Naive thymus-derived CD8-positive, alpha-beta T cell (primary cell): ENCODE measurements at places on chromosomes 1 and 21. TPM values are rescaled to one million over a fixed set of nuclear protein-coding genes. Genes with fewer than 3 reads are reported as not detected.

- H3K4me3 ChIP-seq: no peak overlapping the region
- H3K4me1 ChIP-seq: no peaks in the 10 kb centered on the region
- DNase-seq: no peak
- no peak overlapping the region for H3K27ac ChIP-seq
- H3K36me3 ChIP-seq: no peaks in the 10 kb centered on the region
Measured at GRCh38 chr1:21237446-21238088, 52.7 kb downstream of the ECE1 start.

The DNAJC28 gene
- 1.6 TPM for total RNA-seq

- H3K27me3 ChIP-seq: peaks cover 4% of the 10 kb centered on the region
- H3K27ac ChIP-seq: no peak overlapping the region
- no peaks in the 10 kb centered on the region for H3K36me3 ChIP-seq
- H3K4me1 ChIP-seq: no peaks in the 10 kb centered on the region
Measured at GRCh38 chr1:55468142-55468795, 253.1 kb upstream of the USP24 start.

The S100B gene
- total RNA-seq: 73.4 TPM

The CD101 gene
- total RNA-seq: not detected

DNA sequence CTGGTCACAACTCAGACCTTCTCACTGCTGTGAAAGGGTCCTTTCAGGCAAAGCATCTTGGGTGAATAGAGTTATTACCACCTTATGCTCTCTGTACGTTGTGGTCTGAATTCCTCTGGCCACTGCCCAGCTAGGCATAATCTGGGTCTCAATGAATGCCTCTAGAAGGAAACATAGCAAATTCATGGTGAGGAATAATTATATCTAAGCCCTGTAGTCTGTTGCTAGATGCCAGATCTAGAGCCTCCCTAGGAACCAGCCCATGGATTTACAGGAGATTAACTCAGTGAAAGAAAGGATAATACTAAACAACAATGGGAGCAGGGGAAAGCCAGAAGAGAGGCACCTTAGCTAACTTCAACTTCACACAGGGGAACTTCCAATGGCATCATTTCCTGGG lies 2.4 kb upstream of the COL11A1 start:
- peaks cover 16% of the 10 kb centered on the region for H3K4me1 ChIP-seq
- no peak for DNase-seq
- peaks cover 3% of the 10 kb centered on the region for H3K36me3 ChIP-seq
- H3K27ac ChIP-seq: no peak overlapping the region
- H3K27me3 ChIP-seq: peaks cover 16% of the 10 kb centered on the region
- no peak overlapping the region for H3K4me3 ChIP-seq

GRCh38 chr1:101820071-101820470 lies 176.7 kb downstream of the OLFM3 start:
- no peaks in the 10 kb centered on the region for H3K36me3 ChIP-seq
- no peak overlapping the region for H3K4me3 ChIP-seq
- peaks cover 4% of the 10 kb centered on the region for H3K27me3 ChIP-seq
- H3K4me1 ChIP-seq: no peaks in the 10 kb centered on the region
- no peak for DNase-seq

DNA sequence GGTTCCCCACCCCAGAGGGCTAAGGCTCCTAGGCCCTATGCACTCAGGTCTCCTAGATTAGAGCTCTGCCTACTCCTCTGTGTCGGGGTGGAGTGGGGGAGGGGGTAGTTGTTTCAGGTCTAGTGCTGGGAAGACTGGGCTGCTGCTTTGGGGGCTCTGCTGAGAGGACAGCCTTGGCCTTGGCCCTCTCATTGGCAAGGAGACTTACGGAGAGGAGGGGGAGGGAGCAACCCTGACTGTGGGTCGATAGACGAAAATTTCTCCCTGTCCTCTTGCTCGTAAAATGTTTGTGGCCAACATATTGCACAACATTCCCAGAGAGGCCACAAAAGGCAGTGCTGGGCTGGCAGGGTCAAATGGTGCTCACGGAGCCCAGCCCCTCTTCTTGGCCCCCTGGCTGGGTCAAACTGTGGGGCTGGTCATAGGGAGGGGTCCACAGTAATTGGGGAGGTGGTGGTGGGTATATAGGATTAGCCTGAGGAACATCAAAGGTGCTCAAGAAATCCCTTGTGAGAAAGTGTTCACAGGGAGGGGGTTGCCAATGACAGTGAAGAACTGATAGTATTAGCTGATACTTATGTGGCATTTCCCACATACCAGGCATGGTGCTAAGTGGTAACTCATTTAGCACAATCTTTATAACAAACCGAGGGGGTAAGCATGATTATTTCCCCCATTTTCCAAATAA lies 8.5 kb upstream of the DMBX1 start:
- H3K4me1 ChIP-seq: no peaks in the 10 kb centered on the region
- DNase-seq: no peak
- H3K4me3 ChIP-seq: no peak overlapping the region
- no peaks in the 10 kb centered on the region for H3K36me3 ChIP-seq
- peaks cover 28% of the 10 kb centered on the region for H3K27me3 ChIP-seq

DNA sequence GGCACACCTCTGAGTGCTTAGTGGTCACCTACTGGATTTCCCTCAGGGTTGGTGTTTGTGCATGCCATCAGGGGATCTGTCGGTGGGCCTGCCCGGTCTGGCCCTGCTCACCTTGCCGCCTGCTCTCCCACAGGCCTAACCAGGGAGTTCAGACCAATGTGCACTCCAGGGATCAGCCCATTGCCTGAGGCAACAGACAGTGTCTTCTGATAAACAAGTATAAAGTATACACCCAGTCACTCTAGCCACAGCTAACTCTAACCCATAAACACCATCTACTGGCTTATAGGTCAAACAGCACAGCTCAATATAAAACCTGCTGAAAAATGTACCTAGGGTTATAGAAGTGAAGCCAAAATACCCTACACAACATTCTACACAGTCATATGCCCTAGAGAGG lies 1300.0 kb downstream of the PLA2G4A start:
- no peaks in the 10 kb centered on the region for H3K4me1 ChIP-seq
- no peaks in the 10 kb centered on the region for H3K27me3 ChIP-seq
- no peaks in the 10 kb centered on the region for H3K36me3 ChIP-seq

- no peak overlapping the region for H3K4me3 ChIP-seq
- no peak for DNase-seq
- no peak overlapping the region for H3K27ac ChIP-seq
- H3K27me3 ChIP-seq: peaks cover 20% of the 10 kb centered on the region
Measured at GRCh38 chr1:220454155-220454777, 73.7 kb upstream of the MARK1 start.

- H3K4me1 ChIP-seq: peaks cover 5% of the 10 kb centered on the region
- H3K27me3 ChIP-seq: no peaks in the 10 kb centered on the region
- H3K36me3 ChIP-seq: peaks cover 23% of the 10 kb centered on the region
- no peak for DNase-seq
- no peak overlapping the region for H3K4me3 ChIP-seq
Measured at GRCh38 chr1:180948641-180949615, 36.2 kb downstream of the KIAA1614 start.

DNA sequence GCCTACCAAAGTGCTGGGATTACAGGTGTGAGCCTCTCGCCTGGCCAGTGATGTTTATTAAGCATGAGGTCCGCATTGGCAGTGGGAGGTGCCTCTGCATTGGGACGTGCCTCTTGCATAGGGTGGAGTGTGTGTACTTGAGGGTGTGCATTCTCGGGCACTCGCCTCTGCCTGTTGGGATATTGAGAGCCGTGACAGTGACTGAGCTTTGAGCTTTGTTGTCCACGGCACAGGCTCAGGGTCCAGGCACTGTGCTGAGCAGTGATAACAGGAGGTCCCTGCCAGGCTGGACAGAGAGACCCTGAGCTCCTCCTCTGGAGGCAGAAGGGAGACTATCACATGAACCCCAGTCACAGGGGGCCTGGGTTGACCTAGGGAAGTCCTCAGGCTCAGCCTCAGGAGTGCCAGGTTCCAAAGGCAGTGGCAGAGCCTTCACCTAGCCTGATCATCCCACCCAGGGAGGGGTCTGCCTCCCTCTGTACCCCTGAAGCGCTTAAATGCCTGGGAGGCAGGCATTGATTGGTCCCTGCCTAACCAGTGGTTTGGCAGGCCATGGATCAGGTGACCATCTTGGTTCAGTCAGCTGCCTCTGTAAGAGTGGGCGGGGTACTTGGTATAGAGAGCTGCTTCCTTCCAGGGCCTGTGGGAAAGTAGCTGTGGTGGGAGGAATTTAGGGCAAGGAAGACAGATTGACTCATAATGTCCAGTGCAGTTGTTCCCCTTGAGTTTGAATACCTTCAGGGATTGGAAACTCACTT lies 213.8 kb upstream of the TMEM51 start:
- no peaks in the 10 kb centered on the region for H3K36me3 ChIP-seq
- no peaks in the 10 kb centered on the region for H3K4me1 ChIP-seq
- H3K4me3 ChIP-seq: no peak overlapping the region
- no peak overlapping the region for H3K27ac ChIP-seq
- H3K27me3 ChIP-seq: peaks cover 7% of the 10 kb centered on the region

- no peaks in the 10 kb centered on the region for H3K27me3 ChIP-seq
- peaks cover 6% of the 10 kb centered on the region for H3K4me1 ChIP-seq
- no peaks in the 10 kb centered on the region for H3K36me3 ChIP-seq
- no peak for DNase-seq
Measured at GRCh38 chr1:207649865-207650580, 5.1 kb downstream of the CR1L start.

GRCh38 chr1:39034114-39034654 lies 8.0 kb downstream of the NDUFS5 start:
- no peaks in the 10 kb centered on the region for H3K27me3 ChIP-seq
- peak overlapping the region; percentile 88 for H3K4me3 ChIP-seq
- H3K36me3 ChIP-seq: peaks cover 19% of the 10 kb centered on the region
- DNase-seq: no peak
- H3K27ac ChIP-seq: peak overlapping the region; percentile 97

DNA sequence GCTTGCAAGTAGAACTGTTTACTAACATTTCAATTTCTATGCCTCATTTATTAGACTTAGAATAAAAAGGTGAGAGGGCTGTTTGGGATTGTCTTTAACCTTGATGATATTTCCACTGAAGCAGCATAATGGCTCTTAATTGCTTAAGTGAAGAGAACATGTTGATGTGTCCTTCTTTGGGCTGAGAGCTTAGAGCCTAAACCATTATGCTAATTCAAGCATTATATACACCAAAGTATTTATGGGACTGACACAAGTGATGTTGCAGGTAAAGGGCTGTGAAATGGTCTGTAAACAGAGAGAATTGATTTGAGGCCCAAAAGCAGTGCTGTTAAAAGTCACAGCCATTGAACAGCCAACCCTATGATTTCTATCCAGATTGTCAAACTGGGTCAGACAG lies 113.9 kb downstream of the ATG4C start:
- H3K36me3 ChIP-seq: no peaks in the 10 kb centered on the region
- no peaks in the 10 kb centered on the region for H3K4me1 ChIP-seq
- no peak overlapping the region for H3K27ac ChIP-seq

DNA sequence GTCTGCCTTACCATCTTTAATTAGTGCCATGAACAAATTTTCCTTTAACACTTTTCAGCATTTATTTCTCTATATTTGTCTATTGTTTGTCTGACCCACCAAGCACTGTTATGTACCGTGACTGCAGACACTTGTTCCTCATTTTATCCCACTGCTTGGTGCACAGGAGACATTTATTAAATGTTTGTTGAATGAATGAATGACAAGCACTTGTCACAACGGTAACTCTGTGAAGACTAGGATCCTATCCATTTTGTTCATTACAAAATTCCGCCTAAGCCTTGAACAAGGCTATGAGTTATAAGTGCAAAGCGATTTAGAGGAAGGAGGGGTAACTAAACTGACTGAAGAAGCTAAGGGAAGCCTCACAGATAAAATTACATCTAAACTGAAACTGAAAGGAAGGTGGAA lies 379 bp upstream of the STRIP1 start:
- peak overlapping the region; percentile 88 for H3K27ac ChIP-seq
- H3K27me3 ChIP-seq: no peaks in the 10 kb centered on the region
- peaks cover 9% of the 10 kb centered on the region for H3K36me3 ChIP-seq
- no peak for DNase-seq
- H3K4me1 ChIP-seq: peaks cover 27% of the 10 kb centered on the region

GRCh38 chr1:212519131-212519530 lies 86.4 kb downstream of the NENF start:
- peaks cover 27% of the 10 kb centered on the region for H3K27me3 ChIP-seq
- H3K36me3 ChIP-seq: no peaks in the 10 kb centered on the region
- no peak for DNase-seq
- no peaks in the 10 kb centered on the region for H3K4me1 ChIP-seq
- H3K4me3 ChIP-seq: no peak overlapping the region
- H3K27ac ChIP-seq: no peak overlapping the region
